ENCODE measurements at places on chromosomes 2 and 18.

DNA sequence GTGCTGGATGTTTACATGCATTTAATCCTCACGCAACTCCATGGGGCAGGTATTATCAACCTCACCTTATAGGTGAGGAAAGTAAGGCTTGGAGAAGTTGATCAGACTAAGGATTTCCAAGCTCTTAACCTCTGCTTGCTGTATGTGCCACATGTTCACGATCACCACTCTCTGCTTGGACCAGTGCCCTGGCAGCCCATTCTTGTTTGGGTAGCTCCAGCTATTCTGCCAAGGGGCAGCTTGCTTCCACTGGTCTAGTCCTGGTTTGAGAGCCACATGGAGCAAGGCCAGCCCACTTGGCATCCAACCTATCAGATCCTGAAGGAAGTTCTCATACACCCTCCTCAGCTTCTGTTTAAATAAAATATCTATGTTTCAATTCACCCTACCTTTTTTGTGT is 14.3 kb downstream of the PLB1 start:
- no peak for DNase-seq

DNA sequence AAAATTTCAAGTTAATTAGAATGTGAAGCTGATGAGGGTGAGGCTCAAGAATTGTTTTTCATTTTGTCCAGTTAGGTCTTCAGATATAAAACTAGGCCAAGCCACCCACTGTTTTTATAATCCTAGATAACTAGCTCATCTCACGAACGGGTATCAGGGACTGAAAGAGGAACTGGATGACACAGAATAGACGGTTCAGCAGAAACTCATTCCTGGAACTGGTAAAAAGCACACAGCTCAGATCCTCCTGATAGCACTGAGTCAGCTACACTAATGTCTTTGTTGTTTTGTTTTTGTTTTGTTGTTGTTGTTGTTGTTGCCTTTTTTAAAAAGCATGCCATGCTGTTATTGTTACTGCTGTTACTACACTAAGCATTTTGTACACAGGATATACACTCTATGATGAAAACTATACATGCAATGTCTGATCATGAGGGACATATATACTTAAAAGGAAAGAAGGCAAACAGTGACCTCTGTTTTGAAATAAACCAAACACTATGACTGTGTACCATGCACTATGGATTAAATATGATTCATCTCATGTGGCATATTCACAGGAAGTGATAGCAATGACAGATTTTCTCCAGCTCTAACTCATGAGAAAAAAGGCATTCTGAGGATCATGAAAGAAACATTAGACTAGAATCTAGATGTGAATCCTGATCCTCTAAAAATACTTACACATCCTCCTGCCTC is 437.6 kb downstream of the NCKAP5 start:
- no peak for DNase-seq

DNA sequence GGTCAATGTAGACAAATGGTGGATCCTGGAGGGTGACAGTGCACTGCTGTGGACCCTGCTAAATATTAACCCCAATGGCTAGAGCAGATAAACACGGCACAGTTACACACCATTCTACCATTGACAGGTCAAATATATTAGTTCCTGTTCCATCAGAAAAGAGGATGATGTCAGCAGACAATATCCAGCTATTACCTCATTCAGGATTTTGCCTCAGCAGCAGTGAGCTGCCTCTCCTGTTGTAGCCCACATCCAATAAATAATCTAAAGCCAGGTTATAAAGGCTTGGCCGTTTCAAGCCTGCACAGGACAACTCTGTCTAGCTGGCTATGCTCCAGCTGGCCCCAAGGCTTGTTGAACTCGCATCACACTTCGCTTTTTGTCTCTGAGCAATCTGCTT is 31.6 kb upstream of the NETO1 start:
- no peak for DNase-seq

DNA sequence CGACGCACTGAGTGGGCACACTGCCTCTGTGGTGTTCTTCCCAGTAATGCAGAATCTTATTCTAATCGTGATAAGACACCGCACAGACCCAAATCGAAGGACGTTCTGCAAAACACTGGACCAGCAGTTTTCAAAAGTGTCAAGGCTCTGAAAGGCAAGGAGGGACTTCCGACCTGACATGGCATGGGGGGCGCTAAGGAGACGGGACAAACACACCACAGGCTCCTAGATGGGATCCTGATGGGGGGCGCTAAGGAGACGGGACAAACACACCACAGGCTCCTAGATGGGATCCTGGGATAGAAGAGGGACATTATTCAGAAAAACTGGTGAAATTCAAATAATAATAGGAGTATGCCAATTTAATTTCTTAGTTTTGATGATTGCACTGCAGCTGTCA is 191.4 kb downstream of the LDLRAD4 start:
- no peak for DNase-seq

DNA sequence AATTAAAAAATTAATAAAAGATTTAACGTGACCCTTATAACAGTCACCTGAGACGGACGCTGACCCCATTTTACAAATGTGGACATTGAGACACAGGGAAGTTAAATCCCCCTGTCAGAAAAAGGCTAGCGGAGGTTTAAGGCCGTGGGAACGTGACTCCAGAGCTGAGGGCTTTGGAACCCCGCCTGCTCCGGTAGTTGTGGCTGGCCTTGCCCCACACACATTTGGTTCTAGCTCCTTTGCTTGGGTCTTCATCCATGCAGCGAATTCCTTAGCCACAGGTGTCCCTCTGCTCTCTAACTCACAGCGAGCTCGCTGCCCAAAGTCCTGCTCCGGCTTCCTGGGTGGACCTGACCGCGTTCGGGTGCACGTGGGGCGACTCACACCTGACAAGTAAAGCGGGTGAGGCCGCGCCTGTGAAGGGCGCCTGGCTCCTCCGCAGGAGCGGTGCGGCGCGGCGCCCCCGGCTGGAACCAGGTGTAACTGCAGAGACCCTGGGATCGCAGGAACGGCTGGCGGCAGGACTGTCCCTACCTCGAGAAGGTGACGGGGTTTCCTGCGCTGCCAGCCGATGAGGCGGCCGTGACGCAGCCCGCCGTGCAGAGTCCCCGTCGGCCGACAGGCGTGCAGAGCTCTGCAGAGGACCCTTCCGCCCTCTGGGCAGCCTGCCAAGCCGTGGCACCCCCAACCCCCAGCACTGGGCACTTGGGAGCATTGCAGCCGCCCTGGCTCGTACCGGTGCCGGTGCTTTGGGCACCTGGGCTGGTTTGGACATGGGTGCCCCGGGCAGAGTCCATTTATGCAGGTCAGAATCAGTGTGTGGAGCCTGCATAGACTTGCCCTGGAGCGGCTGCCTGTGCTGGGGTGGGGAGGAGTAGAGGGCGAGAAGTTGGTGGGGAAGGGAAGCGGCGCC is 2.4 kb upstream of the PROC start:
- no peak for DNase-seq

DNA sequence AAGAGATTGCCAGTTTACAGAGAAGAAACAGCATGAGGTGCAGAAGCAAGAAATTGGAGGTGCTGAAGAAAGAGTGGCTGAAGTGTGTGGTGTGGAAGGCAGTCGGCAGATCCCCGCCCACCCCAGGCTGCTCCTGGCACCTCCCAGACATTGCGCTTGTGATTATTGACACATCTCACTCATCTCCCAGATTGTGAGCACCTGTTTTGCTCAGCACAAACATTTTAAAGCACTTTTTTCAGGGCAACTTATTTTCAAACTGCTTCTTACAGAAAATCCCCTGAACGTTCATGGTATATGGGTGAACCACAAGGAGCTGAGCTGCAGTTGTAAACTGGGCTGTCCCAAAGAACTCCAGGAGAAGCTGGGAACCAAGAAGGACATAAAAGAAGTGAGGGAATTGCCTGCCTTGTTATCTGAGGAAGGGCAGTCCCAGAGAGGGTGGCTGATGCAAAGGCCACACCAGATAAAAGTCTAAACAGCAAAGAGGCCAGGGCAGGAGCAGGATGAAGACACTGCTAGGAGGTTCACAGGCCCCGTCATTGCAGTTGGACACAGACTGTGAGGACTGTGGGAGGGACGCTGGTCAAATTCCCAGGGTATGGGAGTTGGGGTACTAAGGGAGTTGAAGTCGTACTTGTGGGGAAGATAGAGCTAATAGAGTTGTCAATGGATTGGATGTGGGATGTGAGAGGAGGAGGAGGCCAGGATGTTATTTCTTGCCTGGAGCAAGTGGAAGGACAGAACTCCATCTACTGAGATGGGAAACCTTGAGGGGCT is 65.1 kb downstream of the INPP4A start:
- no peak for DNase-seq

GRCh38 chr2:219748671-219749570 is 121.5 kb downstream of the SLC4A3 start:
- no peak for DNase-seq

- no peak for DNase-seq
These were observed 211.4 kb upstream of the SMIM21 start for GRCh38 chr18:75638776-75639471.

DNA sequence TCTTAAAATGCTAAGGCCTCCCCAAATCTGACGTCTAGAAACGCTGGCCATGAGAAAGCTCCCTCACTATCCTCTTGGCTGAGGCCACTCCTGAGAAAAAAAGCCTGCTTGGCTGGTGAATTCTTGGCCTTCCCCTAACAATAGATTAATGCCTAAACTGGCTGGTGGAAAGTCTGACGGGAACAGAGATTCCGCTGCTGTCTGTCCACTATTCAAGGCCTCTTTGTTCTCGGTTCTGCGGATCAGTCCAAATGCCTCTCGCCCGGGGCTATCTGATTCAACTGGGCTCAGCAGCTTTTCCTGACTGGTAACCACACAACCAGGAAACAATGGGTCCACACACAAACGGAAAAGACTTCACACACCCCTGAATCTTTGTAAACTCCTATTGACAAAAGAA is 27.2 kb downstream of the PXDN start:
- DNase-seq, result no peak

GRCh38 chr2:69067026-69067630 is 54.1 kb downstream of the ANTXR1 start:
- no peak for DNase-seq

DNA sequence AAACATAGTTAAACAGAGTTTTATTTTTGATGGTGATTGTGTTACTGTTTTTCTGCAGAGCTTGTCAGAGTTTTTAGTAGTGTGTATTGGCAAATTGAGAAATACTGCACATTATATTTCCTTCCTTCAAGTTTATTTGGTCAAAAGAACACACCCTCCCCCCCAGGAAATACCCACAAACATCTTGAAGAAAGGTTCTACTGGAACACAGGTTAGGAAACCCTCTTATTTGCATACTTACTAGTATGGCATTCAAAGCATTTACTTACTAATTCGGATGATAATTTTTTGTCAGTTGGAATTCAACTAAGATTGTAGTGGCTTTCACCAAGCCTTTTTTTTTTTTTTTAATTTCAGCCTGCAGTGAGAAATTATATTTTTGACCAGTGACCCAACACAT is 9.1 kb downstream of the CAB39 start:
- DNase-seq, result no peak
